ENCODE measurements at places on chromosomes 7 and 10.

DNA sequence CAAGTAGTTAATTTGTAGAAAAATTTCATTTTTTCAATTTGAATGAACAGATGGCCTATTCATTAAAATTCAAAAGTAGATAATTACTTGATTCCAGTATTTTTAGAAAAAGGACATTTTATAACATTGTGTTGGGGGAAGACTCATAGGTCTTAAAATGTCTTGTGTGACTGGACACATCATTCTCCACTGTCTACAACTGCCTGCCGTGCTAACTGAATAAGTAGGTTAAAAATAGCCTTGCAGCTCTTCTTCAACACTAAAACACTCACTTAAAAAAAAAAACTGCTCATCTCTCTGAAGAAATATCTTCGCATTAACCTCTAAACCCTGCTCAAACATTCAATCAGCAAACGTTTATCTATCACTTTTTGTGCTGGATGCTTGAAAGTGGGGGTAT, 253.8 kb downstream of the CSTF2T start:
- DNase-seq: no peak

DNA sequence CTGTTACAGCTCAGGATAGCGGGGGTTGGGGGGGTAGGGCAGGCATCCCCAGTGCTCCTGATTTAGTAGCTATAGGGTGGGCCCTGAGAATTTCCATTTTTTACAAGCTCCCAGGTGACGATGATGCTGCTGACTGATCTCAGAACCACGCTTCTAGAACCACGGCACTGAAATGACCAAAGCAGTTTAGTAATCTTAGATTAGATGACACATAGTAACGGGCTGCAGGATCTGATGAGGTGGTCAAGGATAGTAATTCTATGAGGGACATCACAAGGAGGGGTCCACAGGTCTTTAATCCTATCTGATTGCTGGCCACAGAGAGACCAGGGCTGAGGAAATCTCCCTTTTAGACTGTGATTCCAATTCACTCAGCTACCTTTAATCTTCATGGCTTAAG, 167.2 kb downstream of the JAZF1 start:
- no peak for DNase-seq

GRCh38 chr7:30656006-30656957, 26.0 kb downstream of the CRHR2 start:
- DNase-seq: no peak

- DNase-seq: no peak
These were observed 383.7 kb upstream of the AKR1E2 start for GRCh38 chr10:4442296-4442695.

DNA sequence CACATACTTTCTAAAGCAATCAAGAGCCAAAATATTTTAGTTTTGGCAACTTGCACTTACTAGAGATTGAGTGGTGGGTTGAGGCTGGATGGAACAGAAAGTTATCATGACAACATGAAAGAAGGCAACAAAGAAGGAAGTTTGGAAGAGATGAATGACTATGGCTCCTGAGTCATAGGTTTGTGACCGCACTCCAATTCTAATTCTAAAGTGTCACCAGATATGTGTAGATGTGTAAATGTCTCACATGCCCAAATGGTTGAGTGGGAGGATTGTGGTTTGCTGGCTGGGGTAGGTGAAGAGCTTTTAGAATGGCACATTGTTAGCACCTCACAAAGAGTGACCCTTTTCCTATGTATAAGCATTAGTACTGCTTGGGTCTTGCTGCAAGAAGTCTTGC, 20.2 kb downstream of the TAS2R16 start:
- DNase-seq: no peak

GRCh38 chr10:14271621-14272020, 59.1 kb downstream of the FRMD4A start:
- DNase-seq: no peak

DNA sequence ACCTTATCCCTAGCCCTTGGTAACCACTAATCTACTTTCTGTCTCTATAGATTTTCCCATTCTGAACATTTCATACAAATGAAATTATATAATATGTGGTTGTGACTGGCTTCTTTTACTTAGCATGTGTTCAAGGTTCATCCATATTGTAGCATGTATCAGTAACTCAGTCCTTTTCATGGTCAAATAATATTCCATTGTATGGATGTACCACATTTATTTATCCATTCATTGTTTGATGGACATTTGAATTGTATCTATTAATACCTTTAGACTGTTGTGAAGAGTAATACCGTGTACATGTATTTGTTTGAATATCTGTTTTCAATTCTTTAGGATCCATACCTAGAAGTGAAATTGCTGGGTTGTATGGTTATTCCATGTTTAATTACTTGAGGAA, 210.2 kb downstream of the BMPER start:
- DNase-seq: no peak

GRCh38 chr10:116994113-116994890, 10.7 kb downstream of the SHTN1 start:
- DNase-seq: no peak

DNA sequence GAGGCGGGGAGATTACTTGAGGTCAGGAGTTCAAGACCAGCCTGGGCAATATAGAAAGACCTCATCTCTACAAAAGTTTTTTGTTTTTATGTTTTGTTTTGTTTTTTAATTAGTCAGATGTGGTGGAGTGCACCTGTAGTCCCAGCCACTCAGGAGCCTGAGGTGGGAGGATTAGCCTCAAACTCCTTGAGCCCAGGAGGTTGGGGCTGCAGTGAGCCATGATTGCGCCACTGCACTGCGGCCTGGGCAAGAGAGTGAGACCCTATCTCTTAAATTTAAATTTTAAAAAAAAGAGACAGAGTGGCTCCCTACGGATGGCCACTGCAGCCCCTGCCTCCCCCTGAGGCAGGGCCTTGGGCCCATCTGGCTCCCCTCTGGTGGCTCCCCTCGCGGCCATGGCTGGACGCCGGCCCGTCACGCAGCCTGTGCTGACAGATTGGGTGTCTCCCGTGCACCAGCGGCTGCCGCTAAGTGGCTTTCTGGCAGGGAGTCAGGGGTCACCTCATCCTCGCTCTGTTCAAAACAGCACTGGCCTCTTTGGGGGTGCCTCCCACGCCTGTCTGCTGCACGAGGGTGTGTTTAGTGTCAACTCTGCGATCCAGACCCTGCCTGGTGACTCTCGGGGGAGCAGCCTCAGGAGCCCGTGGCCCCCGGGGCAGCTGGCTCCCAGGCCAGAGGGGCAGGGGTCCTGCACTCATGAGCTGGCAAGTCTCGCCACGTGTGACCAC, 44.4 kb upstream of the ELN start:
- no peak for DNase-seq

DNA sequence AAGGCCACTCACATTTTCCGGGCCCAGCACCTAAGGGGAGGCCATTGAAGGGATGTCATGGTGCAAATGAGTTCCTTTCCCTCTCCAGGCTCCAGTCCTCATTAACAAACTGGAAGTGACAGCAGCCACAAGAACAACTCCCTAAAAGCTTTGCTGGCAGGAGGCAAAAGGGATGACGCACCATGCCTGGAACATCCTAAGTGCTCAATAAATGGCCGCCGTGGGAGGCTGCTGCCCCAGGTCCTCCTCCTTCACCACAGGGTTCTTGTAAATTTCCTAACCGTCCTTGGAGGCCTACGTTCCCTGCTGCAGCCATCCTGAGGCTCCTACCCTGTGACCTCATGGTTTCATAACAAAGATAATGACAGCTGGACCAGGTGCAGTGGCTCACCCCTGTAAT, 41.3 kb upstream of the CAMK1D start:
- no peak for DNase-seq

DNA sequence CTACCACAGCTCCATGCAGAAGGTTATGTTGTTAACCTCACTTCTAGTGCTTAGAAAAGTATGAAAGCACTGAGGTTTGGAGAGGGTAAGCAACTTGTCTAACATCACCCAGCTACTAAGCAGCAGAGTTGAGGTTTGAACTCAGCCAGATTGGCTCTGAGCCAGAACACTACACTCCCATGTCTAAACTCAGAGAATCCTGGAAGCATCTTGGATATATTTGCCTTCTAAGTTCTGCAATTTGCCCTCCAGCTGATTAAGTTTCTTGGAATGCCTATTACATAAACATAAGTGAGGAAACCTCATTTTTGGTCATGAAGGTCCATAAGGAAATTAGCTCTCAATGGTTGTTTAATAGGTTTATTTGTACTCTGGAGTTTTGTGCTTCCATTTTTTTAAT, 78.1 kb upstream of the PHYHIPL start:
- no peak for DNase-seq

GRCh38 chr10:43057231-43057711, 19.6 kb upstream of the RET start:
- DNase-seq: no peak

- no peak for DNase-seq
These were observed 7.8 kb downstream of the LIPF start for GRCh38 chr10:88672041-88672440.

- no peak for DNase-seq
These were observed 82.3 kb downstream of the ANKRD7 start for GRCh38 chr7:118306771-118307170.

GRCh38 chr10:33180390-33180789, 154.1 kb downstream of the NRP1 start:
- DNase-seq: no peak

DNA sequence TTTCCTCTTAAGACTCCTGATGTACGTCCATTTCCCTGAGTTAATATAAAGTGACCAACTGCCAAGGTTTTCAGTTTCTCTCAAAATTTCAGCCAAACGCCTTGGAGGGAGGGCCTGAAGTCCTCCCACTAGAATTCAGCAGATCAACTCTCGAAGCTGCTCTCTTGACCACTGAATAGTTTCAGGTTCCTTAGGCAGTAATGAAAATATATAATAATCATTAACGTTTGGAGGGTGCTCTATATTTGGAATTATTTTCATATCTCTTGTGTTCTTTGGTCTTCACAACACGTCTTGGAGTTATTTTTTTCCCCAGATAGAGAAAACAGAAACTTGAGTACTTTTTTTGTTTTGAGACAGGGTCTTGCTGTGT, 123.6 kb upstream of the SFMBT2 start:
- no peak for DNase-seq

GRCh38 chr7:23469150-23469960, 936 bp downstream of the IGF2BP3 start:
- DNase-seq: peak; percentile 30

DNA sequence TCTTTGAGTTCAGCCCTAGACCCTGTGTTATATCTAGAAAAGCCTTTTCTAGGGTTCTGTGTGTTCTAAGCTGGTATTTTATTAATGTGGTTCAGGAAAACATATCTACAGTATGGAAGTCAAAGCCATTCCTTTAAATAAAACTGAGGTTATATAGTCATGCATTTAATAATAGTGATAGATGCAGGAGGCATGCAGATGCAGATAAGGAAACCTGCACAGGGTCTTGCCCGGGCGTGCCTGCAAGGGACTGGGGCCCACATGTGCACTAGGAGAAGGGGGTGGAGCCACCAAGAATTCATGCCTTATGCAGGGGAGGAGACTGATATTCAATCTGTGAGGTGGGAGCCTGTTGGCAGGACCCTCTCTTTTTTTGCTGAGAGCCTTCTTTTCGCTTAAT, 171.5 kb downstream of the PRPF18 start:
- DNase-seq: no peak

DNA sequence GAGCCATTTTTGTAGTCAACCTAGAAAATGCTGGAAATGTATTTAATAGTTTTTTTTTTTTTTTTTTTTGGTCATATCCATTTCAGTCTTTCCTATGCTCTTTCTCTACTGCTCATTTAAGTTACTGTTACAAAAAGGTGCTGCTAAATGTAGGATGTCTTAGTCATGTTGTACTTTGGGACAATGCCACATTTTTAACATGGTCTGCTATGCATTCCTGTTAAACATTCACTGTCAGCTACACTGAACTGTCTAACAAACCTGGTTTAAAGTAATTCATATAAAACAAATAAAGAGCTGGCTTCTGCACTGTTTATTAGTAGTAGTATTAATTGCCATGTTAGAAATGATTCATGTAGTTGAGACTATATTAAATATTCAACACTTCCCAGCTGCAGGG, 108.6 kb downstream of the NSUN6 start:
- DNase-seq: no peak

GRCh38 chr7:39044489-39044888, 66.8 kb downstream of the POU6F2 start:
- no peak for DNase-seq
